T-cell (primary cell): ENCODE measurements at places on chromosomes 4 and X.

DNA sequence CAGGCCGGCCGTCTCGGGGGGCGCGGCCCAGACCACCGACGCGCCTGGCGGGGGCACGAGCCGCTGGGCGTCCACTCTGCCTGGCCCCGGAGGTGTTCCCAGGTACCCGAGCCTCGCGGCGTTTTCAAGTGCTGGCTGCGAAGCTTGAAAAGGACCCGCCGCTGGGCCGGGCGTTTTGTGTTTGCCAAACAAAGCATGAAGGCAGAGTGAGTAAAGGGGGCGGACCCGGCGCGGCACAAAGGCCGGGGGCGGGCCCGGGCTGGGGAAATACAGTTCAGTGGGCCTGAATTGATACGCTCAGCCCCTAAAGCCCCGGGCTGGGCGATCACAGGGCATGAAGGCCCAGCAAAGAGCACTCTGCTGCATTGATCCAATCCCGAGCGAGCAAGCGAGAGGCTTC, 65.4 kb downstream of the SOX3 start:
- no peak for DNase-seq

GRCh38 chr4:168917138-168917779, 92.8 kb downstream of the CBR4 start:
- no peak for DNase-seq

DNA sequence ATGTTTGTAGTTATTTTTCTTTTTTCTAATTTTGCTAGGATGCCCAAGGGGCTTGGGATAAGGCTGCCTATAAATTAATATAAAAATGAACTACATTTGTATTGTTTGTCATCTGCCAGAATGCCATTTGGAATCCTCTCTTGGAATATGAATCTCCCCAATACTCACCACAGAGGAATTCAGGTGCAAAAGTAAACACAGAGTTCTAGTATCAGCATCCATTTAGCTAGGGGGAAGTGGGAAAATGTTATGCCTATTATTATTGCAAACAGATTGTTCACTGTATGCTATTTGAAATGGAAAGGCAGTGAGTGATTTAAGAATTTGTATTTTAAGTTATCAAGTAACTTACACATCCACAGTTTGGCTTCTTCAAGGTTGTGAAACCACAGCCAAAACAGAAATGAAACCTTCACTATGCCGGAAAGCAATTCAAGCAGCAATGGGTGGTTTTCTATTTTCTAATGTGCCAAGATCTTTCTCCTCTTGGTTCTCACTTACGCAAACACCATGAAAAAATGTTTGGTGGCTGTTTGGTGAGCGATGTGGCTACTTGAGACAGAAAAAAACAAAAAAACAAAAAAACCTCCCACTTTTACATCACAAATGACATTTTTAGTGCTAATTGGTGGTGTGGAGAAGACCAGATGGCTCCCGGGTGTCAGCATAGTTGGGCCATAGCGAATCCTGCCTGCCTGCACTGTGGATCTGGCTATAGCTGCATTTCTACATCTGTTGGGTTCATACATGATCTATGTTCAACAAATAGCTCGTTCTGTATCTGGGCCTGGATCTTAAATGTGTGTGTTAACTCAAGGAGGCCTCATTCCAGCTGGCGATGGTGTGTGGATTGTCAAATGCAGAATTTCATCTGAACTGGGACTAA, 200.8 kb upstream of the GIMD1 start:
- DNase-seq: no peak

GRCh38 chr4:32752962-32753361, 2032.8 kb downstream of the PCDH7 start:
- DNase-seq: no peak

DNA sequence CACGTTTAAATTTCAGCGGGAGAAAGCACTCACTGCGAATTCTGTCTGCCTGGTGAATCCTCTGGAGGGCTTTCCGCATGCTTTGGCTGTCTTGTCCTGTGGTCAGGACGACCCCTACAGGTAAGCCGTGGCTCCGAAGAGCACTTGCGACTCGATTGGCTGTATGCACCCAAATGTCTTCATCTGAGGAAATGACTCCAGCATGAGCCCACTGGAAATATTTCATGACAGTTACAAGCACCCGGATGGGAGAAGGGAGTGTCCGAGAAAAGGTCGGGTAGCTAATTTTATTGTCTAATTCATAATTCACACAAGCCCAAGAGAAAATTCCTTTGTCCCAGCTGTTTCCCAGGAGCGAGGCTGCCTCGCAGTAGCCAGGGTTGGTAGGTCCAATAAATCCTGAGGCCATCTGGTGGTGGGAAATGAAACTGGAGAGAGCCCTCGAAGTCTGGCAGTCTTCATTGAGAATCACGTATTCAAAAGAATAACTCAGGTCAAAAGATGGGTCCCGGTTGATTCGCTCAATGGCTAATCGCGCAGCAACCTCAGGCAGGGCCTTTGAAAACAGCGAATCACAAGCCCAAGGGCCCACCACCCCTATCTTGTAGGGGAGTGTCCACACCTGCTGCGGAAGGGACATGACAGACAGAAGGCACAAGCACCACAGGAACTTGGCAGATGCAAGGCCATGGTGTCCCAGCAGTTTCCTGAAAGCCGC, 6.6 kb downstream of the GUCY2F start:
- no peak for DNase-seq

- DNase-seq: no peak
Observed at GRCh38 chrX:497186-498014, 110.7 kb upstream of the PPP2R3B start.

DNA sequence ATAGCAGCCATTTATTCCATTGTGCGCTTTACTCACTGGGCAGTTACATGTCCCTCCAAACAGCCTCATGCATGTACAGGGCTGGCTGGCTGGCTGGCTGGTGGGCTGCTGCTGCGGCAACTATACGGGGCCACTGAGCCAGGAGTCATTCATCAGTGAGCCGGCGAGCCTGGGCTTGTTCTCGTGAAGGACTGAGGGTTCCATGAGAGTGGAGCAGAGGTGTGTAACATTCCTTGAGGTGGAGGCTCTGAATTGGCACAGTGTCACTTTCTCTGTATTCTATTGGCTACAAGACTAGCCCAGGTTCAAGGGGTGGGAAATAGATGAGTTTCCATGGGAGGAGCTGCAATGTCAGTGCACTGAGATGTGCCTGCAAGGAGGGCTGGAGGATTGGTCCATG, 89.1 kb downstream of the ARHGAP10 start:
- DNase-seq: no peak

DNA sequence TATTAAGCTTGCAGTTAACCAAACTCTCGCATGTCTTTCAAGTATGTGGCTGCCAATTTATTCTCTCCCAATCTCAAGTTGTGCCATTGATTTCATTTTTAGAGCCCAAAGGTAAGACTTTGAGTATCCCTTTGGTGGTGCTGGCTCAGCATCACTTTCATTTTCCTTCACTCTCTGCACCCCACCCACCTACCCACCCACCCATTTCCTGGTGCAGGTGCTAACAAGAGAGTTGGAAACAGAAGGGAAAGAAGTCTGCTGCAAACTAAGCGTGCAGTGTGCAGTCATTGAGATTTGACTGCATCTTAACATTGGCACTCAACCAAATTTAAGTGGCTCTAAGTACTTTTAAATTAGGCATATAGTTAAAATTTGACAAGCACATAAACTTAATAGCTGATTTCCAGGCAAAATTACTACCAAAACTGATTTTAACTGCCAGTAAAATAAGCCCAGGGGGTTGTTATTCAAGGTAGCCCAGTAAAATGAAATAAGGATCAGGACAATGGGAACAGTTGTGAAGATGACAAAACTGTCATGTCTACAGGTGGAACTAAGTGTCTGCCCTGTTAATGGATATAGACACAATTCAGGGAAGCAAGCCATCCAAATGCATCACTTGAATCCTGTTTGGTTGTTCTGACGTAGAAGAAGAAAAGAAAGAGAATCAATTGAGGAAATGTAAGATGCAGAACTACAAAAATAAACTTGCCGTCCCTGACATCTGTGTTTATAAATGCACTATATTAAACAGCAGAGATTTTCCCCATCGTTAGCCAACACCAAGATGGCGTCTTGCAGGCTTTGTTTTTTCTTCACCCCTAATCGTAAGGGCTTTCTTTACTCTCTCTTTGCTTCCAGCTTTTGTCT, 184.2 kb downstream of the KDR start:
- no peak for DNase-seq

DNA sequence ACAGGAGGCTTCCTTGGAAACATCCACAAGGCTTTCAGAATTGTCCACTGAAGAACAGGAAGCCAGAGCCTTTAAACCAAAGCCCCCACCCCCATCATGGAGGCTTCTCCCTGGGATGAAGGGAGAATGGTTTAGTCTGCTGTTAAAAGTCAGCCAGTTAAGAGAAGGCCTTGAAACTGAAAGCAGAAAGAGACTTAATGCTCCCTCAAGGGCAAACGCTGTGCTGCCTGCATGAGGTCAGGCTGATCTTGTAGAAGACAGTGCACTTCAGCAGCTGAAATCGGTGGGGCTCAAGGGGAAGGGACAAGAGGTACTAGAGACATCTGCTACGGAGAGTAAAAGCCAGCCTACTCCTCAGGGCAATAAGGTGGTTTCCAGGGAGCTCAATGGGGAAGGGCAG, 69.0 kb downstream of the HPRT1 start:
- no peak for DNase-seq

GRCh38 chr4:185232370-185232769, 23.0 kb downstream of the SNX25 start:
- no peak for DNase-seq

GRCh38 chr4:80184053-80184824, 13.1 kb upstream of the PRDM8 start:
- DNase-seq: peak; percentile 82

GRCh38 chr4:148025981-148026380, 294.1 kb downstream of the ARHGAP10 start:
- DNase-seq: no peak

GRCh38 chr4:57220734-57221133, 110.5 kb upstream of the IGFBP7 start:
- DNase-seq: no peak

- no peak for DNase-seq
Observed at GRCh38 chr4:140515423-140515822, 8.5 kb upstream of the ELMOD2 start.

GRCh38 chr4:65018313-65018712, 609.1 kb upstream of the TECRL start:
- DNase-seq: no peak

- no peak for DNase-seq
Observed at GRCh38 chr4:173227756-173228155, 59.1 kb downstream of the GALNT7 start.

GRCh38 chr4:189843413-189844009, 97.2 kb upstream of the FRG1 start:
- DNase-seq: no peak

DNA sequence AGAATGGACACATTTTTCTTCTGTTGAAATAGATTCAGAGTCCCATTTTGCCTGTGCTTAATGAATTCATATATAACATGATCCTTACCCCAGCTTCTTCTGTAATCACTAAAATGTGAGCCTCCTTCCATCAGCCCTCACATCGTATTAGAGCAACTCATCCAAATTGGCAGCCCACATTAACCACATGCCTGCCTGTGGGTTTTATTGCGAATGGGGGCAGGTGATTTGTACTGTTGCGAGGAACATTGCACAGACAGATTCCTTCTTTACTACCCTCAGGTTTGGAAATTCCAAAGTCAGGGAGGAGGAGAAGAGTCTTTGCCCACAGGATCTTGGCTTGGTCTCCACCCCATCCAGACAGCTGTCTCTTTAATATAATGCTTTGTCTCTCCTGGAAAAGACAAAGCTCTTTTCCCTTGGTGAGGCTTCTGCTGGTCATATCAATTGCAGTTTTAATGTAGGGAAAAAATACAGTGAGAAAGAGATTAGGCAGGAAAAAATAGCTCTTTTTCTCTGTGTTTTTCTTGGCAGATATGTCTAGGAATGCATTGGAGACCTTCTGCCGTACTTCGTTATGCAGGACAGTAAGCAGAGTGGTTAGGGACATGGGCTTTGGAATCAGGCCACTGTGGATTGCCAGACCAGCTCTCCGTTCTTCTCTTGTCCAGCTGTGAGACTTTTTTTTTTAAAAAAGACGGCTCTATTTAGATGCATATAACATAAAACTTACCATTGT, 371.2 kb downstream of the AFF2 start:
- no peak for DNase-seq

GRCh38 chr4:67499799-67500198, 45.5 kb downstream of the CENPC start:
- no peak for DNase-seq

- DNase-seq: no peak
Observed at GRCh38 chr4:128227991-128228571, 59.5 kb downstream of the PGRMC2 start.

DNA sequence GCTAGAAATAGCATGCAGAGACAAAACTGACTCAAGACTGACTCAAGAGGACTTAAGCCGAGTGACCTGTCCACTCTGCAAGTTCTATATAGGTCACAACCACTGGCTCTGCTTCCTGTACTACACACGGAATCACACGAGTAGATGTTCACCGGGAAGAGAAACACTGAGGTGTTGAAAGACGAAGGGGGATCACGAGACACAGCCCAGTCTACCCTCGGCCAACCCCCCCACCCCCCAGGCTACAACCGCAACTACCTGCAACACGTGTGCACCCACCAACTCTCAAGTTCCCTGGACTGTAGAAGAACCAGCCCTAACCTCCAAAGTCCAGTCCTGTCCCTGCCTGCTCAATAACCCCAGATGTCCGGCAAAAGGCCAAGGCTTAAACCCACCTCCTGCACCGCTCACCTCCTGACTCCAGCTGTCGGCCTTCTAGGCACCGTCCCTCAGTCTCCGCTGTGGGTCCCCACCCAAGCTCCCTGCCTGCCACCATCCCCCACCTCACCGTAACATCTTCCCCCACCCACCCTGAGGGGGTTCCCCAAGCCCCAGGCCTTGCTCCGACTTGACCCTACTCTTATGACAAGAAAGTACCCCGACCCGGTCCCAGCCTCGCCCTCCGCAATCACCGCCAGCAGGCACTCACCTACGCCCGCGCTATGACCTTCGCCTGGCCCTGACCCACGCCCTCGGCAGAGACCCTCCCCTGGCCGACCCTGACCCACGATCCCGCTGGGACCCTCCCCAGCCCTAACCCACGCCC, 739 bp downstream of the GAK start:
- peak; percentile 25 for DNase-seq

DNA sequence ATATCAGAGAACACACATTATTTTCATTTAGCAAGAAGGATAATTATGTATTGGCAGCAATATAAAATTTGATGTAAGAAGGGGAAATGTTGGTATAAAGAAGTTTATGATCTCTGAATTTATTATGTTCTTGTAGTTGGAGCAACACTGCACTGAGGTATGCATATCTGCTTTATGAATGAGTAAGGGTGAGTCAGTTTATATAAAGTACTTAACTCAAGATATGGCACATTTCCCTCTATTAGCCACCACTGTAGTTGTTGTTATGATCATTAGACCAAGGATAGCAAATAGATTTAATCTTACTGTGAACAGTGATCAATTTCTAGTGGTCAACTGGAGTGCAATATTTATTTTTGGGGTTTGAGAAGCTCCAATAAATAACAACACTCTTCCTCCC, 66.6 kb downstream of the SNX25 start:
- no peak for DNase-seq
